ENCODE measurements at places on chromosomes 13 and 19.

DNA sequence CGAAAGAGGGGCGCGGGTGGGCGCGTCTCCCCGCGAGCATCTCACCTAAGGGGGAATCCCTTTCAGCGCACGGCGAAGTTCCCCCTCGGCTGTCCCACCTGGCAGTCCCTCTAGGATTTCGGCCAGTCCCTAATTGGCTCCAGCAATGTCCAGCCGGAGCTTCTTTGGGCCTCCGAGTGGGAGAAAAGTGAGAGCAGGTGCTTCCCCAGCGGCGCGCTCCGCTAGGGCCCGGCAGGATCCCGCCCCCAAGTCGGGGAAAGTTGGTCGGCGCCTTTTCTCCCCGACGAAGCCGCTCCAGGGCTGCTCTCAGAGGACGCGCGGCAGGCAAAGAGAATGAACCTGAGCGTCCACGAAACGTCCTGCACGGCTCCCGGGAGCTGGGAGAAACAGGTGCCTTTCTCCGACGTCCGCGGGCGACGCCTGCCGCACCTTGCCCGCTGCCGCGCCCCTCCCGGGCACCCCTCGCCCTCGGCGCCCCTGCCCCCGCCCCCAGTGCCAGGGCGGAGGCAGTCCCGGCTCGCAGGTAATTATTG lies 366 bp upstream of the KL start:
- no peak for DNase-seq

GRCh38 chr19:17946965-17947784 lies 14.4 kb downstream of the CCDC124 start:
- no peak for DNase-seq

DNA sequence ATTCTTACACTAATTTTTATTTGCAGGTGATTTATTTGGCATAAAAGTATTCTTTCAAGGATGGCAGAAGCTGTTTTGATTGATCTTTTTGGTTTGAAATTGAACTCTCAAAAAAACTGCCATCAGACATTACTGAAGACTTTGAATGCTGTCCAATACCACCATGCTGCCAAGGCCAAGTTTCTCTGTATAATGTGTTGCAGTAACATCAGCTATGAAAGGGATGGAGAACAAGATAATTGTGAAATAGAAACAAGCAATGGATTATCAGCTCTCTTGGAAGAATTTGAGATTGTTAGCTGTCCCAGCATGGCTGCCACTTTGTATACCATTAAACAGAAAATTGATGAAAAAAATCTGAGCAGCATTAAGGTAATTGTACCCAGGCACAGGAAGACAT lies 1.2 kb downstream of the LACC1 start:
- DNase-seq = no peak

- no peak for DNase-seq
Measured at GRCh38 chr19:13974073-13974472, 21.8 kb downstream of the DCAF15 start.

GRCh38 chr19:35889370-35890112 lies 10.8 kb downstream of the NFKBID start:
- DNase-seq = no peak
